ENCODE measurements at places on chromosomes 6 and 20.

GRCh38 chr6:50427267-50427666, 286.1 kb upstream of the TFAP2D start:
- DNase-seq = no peak

- DNase-seq = no peak
Observed at GRCh38 chr6:129369737-129370136, 340.2 kb downstream of the ARHGAP18 start.

GRCh38 chr6:134446218-134446848, 128.4 kb upstream of the SGK1 start:
- DNase-seq = no peak

DNA sequence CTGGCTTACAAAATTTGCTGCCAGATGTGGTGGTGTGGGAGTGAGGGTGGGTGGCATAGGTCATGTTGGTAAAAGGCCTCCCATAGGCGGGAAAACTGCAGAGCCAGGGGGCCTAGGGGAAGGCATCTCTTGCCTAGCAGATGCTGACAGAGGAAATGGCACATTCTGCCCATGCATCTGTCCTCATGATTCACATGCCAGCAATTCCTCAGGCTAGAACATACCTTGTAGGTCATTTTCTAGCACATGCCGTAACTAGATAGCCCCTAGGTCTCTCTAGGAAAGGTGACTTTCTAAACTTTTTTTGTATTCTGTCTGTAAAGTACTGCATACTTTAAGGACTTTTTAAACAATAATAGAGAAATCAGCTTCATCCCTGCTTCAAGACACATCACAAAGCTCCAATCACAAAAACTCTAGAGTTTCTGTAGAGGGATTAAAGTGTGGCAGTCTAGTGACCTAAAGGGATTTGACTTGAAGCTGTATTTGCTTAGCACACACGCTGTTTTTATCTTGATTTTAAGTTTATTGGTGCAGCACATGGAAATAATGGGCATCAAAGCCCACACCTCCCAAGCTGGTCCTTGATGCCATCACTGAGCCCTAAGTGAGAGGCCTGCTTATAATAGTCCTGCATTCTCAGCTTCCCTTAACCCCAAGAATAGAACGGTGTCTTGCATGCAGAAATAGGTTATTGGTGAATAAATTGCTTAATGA, 55.2 kb downstream of the ANKEF1 start:
- no peak for DNase-seq

- DNase-seq = no peak
Observed at GRCh38 chr6:120779441-120779840, 554.8 kb downstream of the TBC1D32 start.

- DNase-seq = no peak
Observed at GRCh38 chr6:43984442-43985321, 142.6 kb downstream of the MRPL14 start.

DNA sequence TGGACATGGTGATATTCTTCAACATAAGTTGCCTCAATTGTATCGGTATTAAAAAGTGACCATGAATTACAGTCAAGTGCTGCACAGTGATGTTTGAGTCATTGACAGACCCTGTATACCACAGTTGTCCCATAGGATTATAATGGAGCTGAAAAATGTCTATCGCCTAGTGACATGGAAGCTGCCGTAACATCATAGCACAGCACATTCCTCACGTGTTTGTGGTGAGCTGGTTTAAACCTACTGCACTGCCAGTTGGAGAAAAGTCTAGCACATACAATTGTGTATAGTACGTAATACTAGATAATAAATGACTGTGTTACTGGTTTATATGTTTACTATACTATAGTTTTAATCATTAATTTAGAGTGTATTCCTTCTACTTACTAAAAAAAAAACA, 150.2 kb downstream of the CDH26 start:
- no peak for DNase-seq

DNA sequence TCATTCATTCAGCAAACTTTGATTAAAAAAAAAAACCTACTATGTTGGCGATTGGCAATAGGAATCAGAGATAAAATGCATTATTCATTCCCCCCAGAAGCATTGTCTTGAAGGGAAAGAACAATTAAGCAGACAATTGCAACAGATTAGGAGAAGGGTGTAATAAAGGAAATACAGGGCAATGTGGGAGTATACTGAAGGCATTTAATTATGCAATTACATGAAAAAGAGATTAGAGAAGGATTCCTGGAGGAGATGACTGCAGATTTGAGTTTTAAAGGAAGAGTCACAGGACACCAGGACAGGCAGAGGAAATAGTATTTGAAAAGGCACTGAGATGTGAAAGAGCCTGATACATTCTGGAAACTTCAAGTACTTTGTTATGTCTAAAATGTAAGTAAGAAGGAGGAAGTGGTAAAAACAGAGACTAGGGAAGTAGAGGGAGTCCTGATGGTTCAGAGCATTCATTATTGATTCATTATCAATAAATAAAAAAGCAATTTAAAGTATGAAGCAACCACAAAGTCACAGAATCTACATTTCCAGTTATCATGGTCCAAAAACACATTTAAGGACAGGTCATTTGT, 43.7 kb downstream of the THEMIS start:
- no peak for DNase-seq

GRCh38 chr20:53678315-53678989, 84.8 kb upstream of the ZNF217 start:
- no peak for DNase-seq

DNA sequence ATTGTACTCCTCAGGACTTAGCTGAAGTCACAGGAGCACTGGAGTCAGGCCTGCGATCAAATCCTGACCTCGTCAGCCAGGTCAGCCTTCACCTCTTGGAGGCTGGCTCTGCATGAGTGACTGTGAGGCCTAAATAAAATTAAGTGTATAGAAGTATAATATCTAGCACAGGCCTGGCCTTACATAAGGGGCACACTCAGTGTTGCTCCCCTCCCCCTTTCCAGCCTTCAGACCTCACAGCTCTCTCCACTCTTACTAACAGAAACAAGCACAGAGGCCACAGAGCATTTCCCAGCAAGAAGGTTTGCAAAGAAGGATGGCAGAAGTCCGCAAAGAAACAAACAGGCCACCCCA, 84.8 kb downstream of the TRERF1 start:
- DNase-seq = no peak

GRCh38 chr6:128446497-128446896, 73.9 kb downstream of the PTPRK start:
- no peak for DNase-seq

DNA sequence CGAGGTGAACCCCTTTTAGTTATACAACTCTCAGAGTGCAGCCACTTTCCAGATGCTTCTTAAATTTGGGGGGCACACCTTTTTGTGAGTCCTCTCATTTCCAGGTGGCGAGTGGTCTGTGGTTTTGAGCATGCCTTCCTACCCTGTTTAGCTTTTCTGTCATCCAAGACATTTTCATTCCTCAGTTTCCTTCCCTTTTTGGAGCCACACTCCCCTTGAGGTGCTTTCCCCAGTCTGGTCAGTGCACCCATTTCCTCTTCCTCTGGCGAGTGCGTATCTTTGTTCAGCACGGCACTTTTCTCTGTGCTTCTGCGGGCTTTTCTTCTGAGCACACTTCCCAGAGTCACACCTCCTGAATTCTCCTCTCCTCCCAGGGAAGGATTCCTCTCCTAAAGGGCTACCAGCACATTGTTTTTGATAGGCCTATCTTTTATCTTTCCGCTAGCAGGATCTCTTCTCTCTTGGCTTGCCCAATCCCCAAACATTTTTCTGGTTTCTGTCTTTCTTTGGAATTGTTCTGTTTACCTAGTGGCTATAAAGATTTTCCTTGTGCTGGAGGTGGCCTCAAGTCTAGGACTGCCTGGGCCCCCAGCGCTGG, 1.4 kb downstream of the PHF20 start:
- DNase-seq = no peak

- DNase-seq = no peak
Observed at GRCh38 chr6:21504790-21505189, 88.8 kb upstream of the SOX4 start.
